ENCODE measurements at places on chromosomes 5 and 9.

- DNase-seq, result no peak
Measured at GRCh38 chr5:87754009-87754757, 341.5 kb upstream of the CCNH start.

DNA sequence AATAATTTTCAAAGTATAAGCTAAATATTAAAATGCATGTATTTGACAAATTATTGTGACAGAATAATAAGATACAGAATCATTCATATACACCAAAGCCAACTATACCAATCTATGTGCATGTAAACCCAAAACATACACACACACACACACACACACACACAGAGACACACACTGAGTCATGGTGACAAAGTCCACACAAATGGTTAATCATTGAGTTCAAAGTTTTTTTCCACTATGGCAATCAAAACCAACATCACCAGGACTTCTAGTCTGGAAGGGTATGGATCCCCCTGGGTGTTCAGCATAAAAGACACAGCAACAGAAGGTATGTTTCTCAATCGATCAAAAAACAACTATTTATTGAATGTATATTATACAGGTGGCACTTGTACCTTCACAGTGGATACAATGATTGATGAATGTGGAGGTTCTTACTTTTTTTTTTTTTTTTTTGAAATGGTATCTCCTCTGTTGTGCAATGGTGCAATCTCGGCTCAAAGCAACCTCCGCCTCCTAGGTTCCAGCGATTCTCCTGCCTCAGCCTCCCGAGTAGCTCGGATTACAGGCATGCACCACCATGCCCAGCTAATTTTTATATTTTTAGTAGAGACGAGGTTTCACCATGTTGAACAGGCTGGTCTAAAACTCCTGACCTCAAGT lies 137.0 kb downstream of the PDE4D start:
- DNase-seq, result no peak

DNA sequence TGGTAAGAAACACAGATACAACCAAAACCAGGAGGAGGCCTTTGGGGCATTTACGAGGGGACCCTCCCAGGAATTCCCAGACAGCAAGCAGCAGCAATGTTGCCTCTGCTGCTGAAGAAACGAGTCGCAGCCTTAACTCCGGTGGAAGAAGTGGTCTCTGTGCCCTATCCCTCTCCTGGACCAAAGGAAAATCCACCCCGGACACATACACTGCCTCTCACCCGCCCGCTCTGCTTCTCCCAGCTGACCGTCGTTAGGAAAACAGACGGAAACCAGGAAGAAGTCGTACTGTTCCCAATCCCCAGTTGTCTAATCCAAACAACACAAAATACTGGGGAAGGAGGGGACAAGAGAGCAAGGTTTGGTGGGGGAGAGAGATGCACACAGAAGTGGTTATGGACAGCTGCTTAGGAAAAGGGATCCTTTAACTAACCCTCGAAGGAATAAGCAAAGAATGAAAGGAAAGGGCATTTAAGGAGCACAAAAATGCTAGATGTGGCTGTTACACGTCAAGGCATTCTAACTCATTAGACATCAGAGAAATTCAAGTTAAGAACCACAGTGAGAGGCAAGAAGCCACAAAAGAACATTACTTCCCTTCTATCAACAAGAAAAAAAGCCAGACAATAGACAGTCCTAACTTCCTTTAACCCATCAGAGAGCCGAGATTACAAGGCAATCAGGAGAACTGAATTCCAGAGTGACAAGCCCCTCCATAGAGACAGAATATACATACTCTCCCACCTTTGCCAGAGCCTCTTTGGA lies 71.9 kb downstream of the ACTL7B start:
- DNase-seq, result no peak

- DNase-seq, result no peak
Measured at GRCh38 chr5:39520232-39520572, 95.4 kb upstream of the DAB2 start.

GRCh38 chr9:89710697-89711096 lies 105.9 kb downstream of the GADD45G start:
- no peak for DNase-seq

DNA sequence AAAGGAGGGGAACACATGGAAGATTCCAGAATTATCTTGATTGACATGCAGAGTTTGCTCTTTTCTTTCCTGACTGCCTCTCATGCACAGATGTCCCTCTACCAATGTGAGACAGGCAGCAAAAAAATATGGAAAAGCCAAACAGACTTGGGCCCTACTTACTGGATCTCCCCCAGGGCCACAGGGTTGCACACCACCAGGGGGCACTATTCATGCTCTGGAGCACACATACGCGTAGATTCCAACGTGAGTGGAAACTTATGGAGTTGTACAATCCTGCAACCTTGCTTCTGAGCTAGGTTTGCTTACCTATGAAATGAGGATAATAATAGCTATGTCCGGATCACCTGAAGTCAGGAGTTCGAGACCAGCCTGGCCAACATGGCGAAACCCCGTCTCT lies 319.5 kb downstream of the ARHGEF28 start:
- DNase-seq, result no peak

- DNase-seq, result no peak
Measured at GRCh38 chr9:111920531-111920930, 23.9 kb downstream of the UGCG start.

GRCh38 chr5:22643356-22643755 lies 209.8 kb downstream of the CDH12 start:
- no peak for DNase-seq
